ENCODE measurements at places on chromosomes 6 and 20.

DNA sequence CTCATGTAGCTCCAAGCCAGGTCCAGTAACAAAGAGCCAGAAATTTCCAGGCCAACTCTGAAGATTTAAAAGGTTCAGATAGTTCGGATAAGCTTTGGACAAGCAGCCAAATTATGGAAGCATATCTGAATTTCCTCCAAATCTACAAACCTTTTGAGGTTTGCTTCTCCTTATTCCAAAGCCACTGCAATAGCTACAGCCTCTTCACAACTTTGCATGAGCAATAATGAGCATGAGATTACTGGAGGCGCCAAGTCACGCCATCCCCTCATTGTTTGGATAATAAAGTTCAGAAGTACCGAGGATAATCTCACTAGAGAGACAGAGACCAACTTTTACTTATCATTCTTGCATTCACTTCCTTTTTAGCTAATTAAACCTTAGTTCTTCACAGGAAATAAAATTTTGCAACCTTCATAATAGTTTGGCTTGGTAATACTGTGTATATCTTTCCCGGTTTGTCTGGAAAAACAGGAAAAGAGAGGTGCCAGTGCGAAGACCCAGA lies 329.6 kb upstream of the RSPO3 start:
- DNase-seq: no peak

DNA sequence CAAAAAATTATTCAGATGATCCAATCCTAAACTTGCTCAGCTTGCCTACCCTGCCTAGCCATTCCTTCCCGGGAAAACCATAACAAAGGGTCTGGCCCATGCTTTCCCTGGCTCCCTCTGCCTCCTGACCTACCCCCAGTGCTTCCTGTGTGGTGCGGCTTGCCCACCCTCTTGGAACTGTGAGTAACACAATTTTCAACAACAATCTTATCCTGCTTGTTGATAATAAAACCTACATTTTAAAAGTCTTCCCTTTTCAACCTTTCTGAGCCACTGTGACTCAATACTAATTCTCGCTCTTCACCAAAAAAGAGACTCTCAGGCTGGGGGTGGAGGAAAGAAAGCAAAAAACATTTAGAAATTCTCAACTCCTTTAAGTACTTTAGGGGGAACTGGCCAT lies 18.0 kb downstream of the EXOC2 start:
- no peak for DNase-seq

GRCh38 chr6:83231146-83231545 lies 38.0 kb downstream of the RWDD2A start:
- no peak for DNase-seq

DNA sequence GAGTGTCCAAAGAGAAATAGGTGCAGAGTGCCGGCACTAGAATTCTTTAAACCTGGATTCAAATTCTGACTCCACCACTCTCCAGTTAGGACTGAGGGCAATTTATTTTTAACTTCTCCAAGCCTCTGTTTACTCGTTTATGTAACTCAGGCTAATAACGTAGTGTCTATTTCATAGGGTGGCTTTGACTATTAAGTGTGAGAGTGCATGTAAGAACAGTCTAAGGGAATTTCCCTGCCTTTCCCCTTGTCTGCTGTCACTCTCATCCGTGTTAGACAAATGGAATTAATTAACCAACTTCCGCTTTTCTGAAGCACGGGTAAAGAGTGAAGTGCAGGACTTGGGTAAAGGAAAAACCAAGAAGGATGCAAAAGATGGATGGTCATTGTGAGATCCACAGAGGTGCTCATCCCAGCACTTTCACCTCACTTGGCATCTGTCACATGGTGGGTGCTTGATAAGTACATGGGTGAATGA lies 4.1 kb upstream of the ZKSCAN8 start:
- DNase-seq: peak; percentile 43

GRCh38 chr6:111605100-111605751 lies 452 bp downstream of the TRAF3IP2 start:
- DNase-seq: peak; percentile 71

- DNase-seq: peak; percentile 66
Measured at GRCh38 chr20:38926934-38927616, 858 bp downstream of the FAM83D start.

DNA sequence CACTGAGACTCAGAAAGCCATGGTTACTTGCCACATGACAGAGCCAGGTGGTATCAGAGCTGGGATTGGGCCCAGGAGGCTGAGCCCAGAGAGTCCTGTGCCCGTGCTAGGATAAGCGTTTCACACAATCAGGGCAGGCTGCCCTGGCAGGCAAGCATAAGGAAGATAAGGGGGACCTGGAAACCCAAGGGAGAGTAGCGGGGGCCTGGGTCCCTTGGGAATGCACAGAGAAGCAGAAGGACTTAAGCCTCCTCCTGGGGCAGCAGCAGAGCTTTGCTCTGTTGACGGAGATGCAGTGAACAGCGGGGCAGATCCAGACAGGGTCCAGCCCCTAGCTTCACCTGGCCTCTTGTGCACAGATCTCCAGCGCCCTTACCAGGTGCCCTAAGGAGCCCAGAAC lies 8.7 kb downstream of the TRIB3 start:
- no peak for DNase-seq

DNA sequence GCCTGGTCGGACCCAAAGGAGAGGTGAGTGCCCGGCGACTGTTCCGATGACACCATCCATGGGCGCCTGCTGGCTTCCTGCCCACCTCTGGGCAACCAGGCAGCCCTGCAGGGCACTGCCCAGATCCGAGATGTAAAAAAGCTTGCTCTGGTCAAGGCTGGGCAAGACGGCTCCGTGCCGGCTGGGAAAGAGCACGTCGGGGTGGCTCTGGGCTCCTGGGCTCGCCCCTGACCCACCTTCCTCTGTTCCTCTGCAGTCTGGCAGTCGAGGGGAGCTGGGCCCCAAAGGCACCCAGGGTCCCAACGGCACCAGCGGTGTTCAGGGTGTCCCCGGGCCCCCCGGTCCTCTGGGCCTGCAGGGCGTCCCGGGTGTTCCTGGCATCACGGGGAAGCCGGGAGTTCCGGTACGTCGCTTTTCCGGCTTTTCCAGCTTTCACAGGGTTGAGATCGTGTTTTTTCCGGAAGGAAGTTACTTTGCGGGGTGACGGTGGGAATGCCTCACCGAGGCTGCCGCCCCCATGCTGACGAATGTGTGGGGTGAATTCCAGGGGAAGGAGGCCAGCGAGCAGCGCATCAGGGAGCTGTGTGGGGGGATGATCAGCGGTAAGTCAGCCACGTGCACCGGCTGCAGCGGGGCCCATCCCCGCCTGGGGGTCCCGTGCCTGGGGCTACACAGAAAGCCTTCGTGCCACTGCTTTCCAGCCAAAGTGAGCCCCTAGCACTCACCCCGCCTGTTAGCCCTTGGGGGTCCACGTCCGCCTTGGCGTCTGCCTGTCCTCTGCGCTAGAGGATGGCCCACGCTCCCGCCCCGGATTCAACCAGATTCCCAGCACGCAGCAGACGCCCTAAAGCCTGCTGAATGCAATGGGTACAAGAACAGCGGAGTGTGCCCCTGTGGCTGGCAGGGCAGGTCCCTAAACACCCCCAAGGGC lies 19.3 kb downstream of the COL9A3 start:
- DNase-seq: no peak

DNA sequence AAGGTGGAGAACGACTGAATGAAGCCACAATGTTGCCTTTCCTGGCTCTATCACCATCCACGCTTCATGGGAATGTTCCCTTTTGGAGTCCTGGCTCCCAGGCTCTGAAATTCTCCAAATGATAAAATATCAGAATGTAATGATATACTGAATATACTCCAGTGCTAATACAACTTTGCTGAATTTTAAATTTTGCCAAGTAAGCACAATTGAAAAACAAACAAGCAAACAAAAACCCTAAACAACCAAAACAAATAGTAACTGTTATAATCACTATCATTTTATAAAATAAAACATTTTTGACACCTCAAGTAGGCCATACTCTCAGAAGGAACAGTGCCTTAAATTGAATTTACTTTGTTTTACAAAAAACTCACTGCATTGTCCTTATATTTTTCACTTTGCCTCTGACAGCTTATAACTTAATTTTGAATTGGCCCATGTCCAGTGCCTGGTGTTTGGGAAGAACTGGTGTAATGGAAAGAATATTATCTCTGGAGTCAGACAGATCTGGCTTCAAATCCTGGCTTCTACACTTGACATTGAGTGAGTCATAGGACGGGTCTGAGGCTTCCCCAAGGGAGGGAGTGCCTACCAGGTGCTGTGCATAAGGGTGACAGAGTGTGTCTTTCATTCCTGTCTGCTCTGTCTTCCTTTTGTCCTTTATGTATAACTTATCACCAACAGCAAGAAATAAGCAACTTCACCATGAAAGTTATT lies 698.3 kb downstream of the EPM2A start:
- no peak for DNase-seq

DNA sequence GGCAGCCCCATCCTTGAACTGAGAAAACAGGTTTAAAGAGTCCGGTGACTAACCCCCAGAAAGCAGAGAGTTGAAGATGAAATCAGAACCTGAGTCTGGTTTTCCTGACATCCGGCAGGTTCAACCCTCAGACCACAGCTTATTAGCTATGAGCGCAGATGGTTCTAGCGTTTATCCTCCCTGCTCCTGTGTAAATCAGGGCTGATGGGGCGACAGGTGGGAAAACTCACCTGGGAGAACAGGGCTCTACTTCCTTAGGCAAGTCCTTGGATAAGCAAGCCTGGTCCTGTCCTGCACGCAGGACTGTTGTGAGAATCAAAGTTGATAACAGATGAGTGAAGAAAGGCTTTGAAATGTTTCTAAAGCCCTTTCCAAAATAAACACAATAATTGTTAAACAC lies 31.4 kb downstream of the GHRH start:
- no peak for DNase-seq
